ENCODE measurements at places on chromosomes 3 and 15. TPM values are rescaled to one million over a fixed set of nuclear protein-coding genes. Genes with fewer than 3 reads are reported as not detected.

MUC4 gene
- 0.27 TPM for polyA plus RNA-seq

HAPLN3 gene
- not detected for polyA plus RNA-seq

LSAMP gene
- polyA plus RNA-seq = 1.8 TPM

BFSP2 gene
- not detected for polyA plus RNA-seq

GXYLT2 gene
- 0.54 TPM for polyA plus RNA-seq

NECTIN3 gene
- polyA plus RNA-seq = 23.4 TPM

GOLGA8M gene
- 0.09 TPM for polyA plus RNA-seq

TGFBR2 gene
- 50.3 TPM for polyA plus RNA-seq

PLD1 gene
- polyA plus RNA-seq = 93.4 TPM

SLC7A14 gene
- polyA plus RNA-seq = 1.6 TPM

SLC25A36 gene
- polyA plus RNA-seq = 28.2 TPM
